Activated T-cell treated with anti-CD3 and anti-CD28 coated beads, Interleukin-2, amount 50 U/mL, for 1 hour (primary cell): ENCODE measurements at places on chromosomes 2 and 18.
A peak's percentile ranks its signal among the peaks of the same experiment; 100 is the strongest.

DNA sequence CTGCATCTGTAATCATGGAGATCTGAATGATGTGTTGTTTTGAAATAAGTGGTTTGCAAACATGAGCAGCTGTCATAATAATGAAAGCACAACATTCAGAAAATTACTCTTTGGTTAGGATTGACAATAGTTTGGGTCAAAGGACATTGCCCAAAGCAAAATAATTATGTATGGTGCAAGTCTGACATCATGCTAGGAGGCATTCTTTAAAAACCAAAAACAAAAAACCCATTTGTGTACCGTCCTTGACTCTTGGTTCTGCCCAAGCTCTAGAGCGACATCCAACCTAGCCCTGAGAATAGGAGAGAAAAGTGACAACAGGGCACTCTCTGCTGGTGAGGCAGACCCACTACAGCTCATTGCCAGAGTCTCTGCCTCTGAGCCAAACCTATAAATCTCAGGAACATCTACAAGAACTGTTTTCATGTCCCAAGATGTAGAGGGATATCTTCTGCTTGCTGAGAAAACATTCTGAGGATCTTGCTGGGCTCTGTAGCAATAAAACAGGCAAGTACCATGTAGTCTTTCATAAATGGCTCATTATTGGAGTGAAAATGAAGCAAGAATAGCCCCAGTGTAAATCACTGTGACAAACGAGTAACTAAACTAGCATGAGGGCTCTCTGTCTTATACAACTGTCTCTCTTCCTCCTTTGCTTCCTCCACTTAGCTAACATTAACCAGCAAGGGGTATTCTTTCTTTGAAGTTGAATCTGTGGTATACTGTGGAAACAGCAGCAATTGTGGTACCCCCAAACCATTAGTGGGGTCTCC is 266.8 kb upstream of the CXCR4 start:
- DNase-seq, result peak; percentile 49

DNA sequence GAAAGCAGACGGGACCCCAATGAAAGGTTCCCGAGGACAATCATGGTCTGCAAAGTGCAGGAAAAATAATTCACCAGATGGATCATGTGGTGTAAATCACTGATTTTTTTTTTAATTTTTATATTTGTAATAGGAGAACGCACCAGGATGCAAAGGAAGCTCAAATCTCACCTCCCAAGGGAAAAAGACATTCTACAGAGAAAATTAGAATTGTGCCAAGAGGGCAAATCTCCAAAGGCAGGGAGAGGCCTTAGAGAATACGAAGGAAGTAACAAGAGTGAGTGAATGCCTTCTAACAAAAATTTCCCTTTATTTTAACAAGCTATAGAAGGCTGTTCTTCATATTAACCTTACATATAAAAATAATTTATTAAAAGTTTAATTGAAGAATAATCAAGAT is 90.9 kb downstream of the ANKRD44 start:
- no peak for DNase-seq

GRCh38 chr18:54280220-54280569 is 10.9 kb downstream of the POLI start:
- no peak for DNase-seq

DNA sequence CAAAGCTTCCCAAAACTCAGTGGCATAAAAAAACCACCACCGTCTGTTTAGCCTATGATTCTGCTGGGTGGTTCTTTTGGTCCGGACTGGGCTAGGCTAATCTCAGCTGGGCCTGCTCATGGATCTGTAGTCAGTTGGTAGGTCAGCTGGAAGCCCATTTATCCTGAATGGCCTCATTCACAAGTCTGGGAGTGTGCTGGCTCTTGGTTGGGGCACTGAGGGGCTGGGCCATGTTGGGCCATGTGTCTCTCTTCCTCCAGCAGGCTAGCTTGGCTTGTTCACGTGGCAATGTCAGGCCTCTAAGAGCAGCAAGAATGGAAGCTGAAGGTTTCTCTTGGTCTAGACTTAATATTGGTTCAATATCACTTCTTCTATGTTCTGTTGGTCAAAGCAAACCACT is 95.7 kb upstream of the HS6ST1 start:
- no peak for DNase-seq

- DNase-seq, result no peak
Measured at GRCh38 chr2:131056204-131056931, 36.9 kb downstream of the FAM168B start.

DNA sequence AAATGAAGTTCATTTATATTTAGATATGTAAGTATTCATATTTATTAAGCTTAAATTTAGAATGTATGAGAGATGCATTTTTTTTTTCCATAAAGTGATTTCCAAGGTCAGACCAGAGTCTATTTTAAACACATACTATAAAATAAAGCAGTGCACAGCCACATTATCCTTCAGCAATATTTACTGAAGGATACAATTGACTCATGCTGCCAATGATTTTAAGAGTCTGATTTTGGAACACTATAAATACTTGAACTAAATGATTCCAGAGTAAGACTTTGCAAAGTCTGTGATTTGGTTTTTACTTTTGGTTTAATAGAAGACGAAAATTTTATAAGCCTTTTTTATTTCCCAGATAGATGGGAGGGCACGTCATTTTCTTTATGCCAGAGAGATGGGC is 107.1 kb downstream of the EPHA4 start:
- no peak for DNase-seq

DNA sequence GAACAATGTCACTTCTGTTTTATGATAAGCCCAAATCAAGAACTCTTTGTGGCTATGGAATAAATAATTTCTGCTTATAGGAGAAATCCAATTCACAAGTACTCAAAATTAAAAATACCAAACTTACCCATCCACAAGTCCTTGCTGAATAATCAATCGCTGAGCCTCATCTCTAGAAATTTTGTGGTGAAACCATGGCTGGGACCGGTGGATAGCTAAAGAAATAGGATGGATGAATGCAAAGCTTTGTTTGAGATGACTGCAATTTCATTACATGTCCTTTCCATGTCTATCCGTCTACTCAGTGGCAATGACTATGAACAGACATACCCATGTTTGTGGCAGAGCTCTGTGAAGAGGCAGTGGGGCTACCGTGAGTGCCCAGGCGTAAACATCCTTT is 124.4 kb downstream of the GRB14 start:
- no peak for DNase-seq

- no peak for DNase-seq
Measured at GRCh38 chr18:3660739-3661515, 211.0 kb downstream of the TGIF1 start.

DNA sequence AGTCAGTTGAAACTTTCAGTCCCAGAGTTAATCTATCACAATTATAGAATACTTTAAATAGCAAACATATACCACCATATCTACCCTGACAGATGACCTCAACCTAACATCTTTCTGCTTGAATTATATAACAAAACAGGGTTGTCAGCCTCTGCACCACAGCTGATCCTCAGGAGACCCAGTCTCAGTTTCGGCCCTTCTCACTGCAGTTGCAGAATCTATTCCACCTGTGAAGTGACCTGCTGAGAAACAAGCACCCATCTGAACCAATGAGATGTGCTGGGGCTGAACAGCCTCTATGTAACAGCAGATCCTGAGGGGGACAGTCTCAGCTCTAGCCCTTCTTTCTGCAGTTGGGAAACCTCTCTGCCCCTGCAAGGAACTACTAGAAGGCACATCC is 567.6 kb downstream of the KCNJ3 start:
- no peak for DNase-seq
